ENCODE measurements at places on chromosomes 6 and 20.

DNA sequence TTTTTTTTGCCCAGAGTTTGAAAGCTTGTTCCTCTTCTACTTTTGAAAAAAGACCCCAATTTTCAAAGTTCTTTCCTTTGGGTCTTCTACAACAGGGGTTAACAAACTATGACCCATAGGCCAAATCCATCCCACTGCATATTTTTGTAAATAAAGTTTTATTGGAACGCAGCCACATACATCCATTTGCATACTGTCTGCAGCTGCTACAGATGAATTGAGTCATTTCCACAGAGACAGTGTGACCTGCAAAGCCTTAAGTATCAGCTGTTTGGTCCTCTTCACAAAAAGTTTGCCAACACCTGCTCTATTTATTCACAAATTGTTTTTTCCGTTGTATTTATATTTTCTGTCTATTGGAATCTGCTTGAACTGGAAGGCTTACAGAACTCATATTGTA, 189.2 kb downstream of the TBC1D7 start:
- no peak for DNase-seq

DNA sequence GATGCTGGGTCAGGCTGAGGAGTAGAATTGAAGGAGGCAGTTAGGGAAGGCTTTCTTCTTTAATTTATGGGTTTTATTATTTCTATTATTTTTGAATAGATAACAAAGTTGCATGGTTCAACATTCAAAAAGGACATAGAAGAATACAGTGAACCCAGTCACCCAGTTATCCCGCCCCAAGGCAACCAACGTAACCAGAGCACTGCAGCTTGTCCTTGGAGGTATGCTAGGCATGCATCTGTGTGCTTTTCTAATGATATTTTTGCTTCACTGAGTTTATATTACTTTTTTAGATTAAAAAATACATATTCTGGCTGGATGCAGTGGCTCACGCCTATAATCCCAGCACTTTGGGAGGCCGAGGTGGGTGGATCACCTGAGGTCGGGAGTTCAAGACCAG, 47.4 kb upstream of the DSN1 start:
- DNase-seq = no peak

- DNase-seq = no peak
Measured at GRCh38 chr20:23080521-23080920, 5.6 kb downstream of the CD93 start.

GRCh38 chr20:17541596-17541995, 10.4 kb upstream of the BFSP1 start:
- DNase-seq = no peak

DNA sequence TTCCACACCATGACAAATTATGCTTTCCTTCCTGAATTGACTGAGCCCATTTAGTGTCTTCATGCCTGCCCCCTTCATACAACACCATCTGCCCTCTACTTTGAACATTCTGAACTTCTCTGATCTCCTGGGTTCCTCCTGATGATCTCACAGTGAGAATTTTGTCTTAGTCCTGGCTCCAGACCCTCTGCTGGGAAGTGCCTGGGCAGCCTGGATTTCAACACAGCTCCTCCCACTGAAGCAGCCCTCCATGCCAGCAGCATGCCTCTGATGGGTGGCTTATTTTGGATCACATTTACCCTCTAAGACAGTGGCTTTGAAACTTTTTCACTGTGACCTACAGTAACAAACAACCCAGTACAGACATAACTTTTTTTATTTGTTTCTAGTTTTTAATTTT, 41.5 kb downstream of the DSE start:
- DNase-seq = no peak

DNA sequence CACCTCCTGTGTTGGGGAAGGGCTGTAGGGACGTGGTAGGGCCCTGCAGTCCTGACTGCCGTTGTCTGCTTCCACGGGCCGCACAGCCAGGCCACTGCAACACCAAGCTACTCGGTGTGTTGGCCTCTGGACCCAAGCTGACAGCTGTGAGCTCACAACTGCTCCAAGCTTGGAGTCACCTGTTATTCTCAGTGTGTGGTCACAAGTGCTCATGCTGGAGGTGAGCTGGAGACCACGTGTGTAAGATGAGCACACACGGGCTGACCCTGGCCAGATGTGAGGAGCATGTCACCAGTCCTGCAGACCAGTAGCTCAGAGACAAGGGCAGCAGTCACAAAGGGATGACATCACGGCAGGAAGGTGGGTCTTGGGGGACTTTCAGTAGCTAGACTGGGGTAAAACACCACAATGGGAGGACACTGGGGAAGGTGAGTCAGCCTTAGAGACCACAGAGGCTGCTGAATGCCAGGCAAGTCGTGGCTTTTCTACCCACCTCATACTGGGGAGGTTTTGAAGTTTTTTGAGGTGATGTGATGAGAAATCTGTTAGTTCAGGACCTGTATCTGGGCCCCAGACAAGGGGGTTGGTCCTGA, 87.3 kb downstream of the FAM120B start:
- DNase-seq = no peak

GRCh38 chr20:57495978-57496377, 29.0 kb downstream of the CTCFL start:
- no peak for DNase-seq

DNA sequence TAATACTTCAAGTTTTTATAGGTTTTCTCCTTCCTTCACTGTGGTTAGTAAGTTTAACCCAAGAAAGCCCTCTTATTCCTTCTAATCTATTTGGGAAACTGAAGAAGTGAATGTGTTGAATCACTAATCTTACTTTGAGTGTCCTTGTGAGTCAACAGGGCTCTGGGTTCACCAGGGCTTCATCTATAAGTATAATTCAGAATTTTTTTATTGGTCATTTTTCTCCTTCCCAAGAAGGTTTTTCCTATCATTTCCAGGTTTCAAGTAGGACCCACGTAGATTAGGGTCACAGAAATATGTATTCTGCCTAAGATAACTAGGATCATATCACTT, 191.1 kb downstream of the ATXN1 start:
- DNase-seq = no peak

DNA sequence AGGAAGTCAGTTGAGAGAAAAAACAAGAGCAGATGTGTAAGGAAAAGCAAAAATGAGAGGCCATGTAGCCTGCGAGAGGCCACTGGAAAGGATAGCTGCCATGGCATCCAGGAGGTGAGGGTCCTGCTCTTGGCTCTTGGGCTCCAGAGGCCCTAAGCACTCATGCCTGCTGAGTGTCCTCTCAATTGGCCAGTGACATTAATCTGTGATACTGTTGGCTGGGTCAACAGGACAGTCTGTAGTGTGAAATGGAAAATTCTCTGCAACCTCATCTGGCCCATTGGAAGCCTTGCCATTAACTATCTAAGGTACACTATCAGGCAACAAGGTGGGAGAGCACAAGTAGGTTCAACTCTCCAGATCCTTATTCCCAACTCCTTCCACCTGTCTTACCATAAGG, 180.9 kb downstream of the LY86 start:
- DNase-seq = no peak

GRCh38 chr6:126381498-126381897, 41.6 kb downstream of the CENPW start:
- no peak for DNase-seq

DNA sequence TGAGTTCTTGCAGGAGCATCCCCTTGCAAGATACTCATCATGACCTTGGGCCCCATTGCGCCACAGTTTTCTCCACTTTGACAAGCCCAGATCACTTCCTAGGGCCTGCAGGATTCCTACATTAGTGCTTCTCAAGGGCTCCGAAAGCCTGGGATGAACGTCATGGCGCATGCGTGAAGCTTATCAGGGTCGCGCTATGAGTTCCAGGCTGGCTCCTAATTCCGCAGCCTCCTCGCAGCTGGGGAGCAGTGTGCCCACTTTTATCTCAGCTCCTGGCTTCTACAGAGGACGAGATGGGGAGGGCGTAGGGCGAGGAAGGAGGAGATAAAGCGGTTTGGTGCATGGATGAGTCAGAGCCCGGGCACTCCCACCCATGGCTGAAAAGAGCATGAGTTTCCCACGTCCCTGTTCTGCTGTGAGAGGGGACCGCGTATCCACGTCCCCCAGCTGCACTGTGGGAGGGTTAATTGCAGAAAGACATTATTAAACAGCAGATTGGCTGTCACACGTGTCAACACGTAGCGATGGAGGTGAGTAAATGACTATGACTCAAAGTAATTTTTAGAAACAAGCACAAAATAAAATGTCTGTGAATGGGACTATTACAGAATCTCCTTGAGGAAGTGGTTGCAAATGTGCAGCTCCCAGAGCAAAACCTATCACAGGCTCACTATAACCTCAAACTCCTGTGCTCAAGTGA, 72.9 kb upstream of the DSP start:
- peak; percentile 60 for DNase-seq

DNA sequence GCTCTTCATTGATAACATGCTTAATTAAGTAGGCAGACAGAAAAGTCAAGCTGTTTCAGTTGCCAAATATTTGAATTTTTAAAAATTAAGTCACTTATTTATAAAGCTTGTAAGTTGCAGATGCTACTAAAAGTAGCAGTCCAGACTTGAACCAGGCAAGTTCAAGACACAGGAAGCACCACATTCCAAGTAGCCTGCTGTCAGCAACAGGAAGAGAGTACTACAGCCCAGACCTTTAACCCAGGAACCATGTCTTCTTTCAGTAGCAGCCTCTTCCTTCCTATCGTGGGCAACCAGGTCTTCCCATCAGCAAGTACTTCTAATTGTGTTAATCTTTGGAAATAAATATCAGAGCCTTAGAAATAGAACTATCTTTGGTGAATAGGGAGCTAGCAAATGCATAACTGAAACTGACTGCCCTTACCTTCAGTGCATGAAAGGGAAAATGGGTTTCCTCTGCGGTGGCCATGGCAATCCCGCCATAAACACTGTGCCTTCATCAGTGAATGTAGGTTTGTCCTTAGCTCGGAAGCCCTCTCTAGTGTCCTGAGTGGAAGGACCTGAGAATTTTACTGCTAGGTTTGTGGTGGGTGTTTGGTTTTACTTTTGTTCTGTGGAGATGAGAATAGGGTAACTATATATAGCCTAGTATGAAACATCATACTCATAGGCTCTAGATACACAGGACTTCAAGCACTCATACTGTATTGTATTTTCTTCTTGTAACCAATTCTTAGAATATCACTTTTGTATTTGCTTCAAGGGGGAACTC, 95.6 kb downstream of the SYCP2 start:
- DNase-seq = no peak

- no peak for DNase-seq
Measured at GRCh38 chr6:14228571-14228970, 111.0 kb downstream of the CD83 start.

DNA sequence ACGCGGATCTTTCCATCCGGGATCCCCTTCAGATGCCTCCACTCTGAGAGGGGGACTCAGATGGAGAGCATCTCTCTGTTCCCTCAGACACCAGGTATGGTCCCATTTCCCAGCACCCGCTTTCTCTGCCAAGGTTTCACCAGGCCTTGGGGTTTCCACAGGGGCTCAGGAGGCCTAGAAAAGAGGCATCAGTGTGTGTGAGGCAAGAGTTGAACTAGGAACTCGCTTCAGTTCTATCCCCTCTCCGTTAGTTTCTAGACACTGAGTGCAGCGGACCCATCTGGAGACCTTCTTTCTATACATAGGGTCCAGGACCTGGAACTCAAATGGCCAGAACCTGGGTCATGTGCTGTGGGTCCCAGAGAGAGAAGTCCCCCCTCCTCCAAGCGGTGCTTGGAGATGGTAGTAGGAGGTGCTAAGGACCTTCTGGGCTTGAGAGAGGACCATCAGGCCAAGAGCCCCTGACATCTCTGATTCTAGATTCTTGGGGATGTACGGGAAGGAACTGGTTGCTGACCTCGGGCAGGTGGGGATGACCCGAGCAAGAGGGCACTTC, 2.1 kb downstream of the SLC12A5 start:
- no peak for DNase-seq

DNA sequence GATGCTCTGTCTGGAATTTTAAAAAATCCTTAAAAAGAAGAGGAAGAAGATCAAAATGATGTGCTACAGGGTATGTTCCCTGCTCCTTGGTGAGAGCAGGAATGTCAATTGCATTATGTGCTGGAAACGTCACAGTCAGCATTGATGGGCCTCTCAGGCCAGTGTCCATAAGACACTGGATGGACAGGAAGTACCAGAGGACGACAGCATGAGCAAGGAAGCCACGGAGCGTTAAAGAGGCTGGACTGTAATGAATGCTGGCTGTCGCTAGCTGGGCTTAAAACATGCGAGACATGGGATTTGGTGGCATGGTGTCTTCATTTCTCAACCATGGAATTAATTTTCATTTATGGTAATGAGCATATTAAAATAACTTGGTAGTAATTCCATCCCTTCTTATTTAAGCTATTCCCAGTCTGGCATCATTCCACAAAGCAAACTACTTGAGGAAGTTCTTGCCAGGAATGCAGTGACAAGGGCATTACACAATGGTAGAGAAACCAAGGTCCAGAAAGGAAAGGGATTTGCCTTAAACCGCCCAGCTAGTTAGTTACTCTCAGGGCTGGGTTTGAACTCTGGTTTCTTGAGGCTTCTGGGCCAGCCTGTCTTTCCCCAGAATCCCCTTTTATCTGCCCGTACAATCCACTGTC, 166.6 kb upstream of the SOX4 start:
- no peak for DNase-seq

DNA sequence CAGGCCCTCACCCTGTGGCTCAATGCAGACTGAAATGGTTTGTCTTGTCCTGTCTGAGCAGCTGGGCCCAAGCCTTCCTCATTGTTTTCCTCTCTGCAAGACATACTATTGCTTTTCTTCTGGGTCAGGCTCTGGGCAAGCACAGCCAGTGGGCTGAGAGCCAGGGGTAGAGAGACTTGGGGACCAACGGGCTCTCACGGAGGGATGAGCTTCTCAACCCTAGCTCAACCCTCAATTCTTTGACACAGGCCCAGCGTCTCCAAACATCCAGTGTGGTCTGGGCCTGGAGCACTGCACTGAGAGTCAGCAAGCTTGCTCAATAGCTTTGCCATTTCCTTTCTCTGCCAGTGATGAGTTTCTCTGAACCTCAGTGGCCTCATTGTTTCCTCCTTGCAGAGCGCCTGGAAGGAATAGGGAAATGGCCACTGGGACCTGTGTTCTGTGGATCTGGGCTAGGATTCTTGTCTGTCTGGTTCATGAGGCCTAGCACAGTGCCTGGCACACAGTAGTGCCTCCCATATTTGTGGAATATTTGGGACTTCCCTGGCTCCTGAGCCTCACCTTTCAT, 9.3 kb downstream of the ANGPT4 start:
- DNase-seq = no peak

Data from RKO (cell line).